Heart left ventricle (tissue), 16 donors: ENCODE measurements at places on chromosomes 3 and 15.
A peak's percentile ranks its signal among the peaks of the same experiment; 100 is the strongest.

- no peak for DNase-seq
Observed at GRCh38 chr3:41288785-41289184, 89.5 kb downstream of the CTNNB1 start.

GRCh38 chr3:58383904-58384303 is 49.7 kb downstream of the PDHB start:
- no peak for DNase-seq

DNA sequence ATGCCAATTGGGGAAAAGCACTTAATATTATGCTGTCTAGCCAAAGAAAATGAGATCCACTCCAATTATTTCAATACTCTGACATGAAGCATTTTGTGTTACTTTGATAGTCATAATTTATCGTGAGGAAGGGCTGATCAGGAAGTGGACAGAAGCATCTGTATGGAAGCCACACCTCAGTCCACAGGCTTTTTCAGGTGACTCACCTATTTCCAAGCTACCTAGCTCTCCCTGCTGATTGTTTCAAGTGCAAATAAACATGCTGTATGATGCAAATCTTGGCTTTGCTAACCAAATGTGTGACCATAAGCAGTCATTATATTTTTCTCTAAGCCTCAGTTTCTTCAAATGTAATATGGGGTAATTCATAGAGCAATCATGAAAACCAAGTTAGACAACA is 30.8 kb upstream of the CPB1 start:
- no peak for DNase-seq

GRCh38 chr3:89971329-89971728 is 863.9 kb downstream of the EPHA3 start:
- no peak for DNase-seq

GRCh38 chr3:154616298-154616697 is 186.3 kb upstream of the GPR149 start:
- no peak for DNase-seq

DNA sequence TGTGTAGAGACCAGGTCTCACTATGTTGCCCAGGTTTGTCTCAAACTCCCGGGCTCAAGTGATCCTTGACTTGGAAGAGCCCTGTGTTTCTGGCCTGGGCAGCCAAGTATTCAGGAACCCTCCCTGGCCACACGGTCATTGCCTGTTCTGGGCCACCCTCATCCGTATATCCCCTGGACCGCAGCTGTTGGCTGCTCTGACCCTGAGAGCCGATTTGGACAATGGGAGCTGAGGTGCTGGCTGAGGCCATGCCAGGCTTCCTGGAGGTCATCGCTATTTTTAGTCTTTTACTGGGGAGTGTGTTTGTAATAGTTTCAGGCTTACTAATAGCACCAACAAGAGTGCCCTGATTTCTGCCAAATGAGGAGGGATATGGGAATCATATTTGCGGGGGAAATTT is 60.7 kb downstream of the ADAMTS7 start:
- DNase-seq: peak; percentile 40

DNA sequence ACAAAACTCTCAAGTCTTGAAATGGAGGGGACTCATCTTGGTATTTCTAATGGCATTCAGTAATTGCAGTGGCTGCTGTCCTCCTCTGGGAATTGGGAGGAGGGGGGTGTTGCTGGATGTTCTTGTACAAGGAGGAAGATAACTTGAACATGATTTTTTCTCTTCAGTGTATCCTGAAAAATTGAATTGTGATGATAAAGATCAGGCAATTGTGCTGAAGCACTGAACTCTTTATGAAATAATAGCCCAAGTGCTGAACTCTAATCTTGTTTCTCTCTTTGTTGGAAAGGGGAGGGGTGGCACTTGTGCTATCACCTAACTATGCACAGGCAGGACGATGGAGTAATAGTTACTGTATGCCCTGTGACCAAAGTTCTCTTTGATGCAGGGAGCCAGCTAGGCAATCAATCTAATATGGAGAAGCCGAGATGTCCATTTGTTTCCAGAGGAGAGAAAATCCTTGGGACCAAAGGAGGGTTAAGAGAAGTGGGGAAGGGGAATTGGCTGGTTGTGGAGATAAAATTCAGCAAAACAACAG is 68.1 kb upstream of the ATP2C1 start:
- no peak for DNase-seq

DNA sequence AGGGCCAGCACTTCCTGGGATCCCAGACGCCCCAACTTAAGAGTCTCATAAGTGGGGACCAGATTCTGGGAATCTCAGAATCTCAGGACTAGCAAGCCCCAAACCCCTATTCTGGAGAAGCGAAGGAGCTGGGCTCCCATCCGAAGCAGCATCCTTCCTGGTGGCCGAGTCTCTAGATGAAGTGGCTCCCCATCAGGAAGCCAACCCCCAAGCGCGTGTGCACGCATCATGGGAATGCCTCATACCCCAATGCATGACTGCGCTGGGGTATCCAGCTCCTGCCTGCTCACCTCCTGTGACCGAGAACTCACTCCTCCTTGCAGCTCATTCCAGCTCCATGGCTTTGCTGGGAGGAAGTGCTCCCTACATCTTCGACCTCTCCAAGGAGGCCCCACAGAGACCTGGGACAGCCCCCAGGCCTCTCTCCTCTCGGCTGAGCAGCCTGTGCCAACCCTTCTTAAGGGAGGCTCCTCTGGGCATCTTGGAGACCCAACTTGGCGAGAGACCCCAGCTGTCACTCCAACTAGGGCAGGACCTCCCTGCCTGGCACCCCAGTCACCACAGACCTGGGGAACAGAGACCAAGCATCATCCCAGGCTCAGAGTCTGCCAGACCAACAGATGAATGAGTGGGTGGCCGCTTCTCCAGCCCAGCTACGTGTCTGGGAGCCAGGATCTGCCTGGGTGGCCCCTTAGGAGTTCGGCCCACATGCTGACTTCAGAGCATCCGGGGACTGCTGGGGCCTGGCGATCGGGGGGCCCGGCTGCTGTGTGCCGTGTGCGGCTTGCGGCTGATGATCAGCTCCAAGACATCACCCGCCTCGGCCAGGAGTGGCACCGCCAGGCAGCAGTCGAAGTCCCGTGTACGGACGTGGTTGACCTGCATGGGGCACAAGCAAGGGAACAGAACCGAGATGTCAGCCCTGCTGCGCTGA is 46.9 kb downstream of the GRIP2 start:
- no peak for DNase-seq

- no peak for DNase-seq
Observed at GRCh38 chr3:100533176-100533575, 40.8 kb downstream of the TMEM45A start.

- DNase-seq: no peak
Observed at GRCh38 chr15:70025413-70026296, 72.1 kb downstream of the TLE3 start.

GRCh38 chr15:74134387-74135027 is 4.1 kb downstream of the ISLR2 start:
- peak; percentile 54 for DNase-seq

DNA sequence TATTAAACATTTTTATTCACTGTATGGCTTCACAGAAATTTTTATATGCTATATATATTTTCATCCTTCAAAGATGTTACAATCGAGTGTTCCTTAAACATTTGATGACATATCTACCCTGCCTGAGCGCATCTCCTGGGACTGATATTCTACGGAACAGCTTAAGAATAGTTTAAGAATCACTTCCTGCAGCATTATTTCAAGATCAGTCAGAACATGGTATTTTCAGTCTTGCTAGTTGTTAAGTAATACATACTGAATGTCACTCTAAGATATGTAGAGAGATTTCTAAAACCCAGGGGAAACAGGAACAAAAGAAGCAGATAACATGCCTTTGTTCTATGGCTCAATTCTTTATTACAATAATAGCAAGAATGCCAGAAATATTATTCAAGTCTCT is 8.7 kb downstream of the COL8A1 start:
- no peak for DNase-seq

DNA sequence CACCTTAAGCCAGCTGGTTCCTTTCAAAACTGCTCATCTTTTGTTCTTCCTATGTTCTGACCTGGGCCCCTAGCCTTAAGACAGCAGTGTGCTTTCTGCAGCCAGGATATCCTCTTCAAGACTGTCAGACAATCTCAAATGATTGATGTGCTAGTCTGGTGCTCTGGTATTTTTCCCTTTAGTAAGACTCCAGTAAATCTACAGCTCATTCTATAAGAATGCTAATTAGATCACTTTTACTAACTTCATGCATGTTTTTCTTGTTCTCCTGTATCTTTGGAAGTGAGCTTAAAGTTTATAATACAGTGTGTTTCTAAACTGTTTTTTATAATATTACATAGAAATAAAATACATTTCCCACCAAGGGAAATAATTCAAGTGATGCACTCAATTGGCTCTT is 220.9 kb upstream of the NANOGP8 start:
- DNase-seq: no peak

DNA sequence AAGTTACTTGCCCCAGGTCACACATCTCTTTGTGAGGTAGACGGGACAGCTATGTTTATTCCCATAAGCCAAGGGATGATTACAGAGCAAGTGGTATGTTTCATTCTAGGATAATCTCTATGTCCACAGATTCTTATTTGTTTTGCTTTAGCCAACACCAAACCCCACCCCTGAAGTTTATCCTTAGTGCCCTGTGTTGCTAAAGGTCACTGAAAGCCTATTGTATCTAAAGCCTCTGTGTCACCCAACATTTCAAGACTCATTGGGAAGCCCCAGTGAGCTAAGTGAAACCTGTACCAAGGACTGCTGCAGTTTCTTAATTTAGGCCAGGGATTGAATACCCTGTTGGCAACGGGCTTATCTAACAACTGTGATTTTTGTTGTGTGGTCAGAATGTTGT is 135.6 kb downstream of the ADAMTS9 start:
- no peak for DNase-seq

DNA sequence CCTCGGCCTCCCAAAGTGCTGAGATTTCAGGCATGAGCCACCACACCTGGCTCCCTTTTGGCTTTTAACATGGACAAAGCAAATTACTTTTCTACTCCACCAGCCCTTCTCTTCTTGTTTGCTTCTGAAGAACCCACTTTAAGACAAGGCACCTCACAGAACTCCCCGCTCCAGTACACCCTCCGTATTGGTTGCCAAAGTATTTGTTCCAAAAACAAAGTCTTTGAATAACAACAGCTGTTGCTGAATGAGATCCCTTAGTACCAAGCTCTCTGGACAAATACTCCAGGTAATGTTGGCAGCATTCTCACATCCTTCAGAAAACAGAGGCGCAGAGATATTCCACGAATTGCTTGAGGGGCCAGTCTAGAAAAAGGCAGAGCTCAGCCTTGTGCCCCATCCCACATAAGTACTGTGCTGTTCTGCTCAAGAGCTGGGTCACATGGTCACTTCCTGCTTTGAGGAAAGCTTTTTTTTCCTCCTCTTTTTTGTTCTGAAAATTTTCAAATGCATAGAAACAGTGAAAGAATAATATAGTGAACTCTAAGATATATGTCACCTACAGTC is 7.3 kb upstream of the CHCHD6 start:
- no peak for DNase-seq

DNA sequence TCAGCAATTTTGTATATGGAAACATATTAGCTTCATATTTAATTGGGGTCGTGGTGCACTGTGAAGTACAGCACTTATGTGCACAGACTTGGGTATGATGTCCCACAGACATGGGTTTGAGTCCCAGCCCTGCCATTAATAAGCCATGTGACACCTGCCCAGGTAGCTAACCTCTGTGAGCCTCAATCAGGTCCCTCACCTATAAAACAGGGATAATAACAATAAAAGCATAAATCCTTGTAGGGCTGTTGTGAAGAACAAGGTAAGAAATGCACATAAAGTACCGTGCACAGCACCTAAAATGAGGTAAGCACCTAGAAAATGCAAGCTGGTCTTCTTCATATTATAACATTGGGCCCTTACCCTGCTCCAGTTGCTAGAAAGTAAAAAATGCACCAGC is 173.5 kb upstream of the WNT5A start:
- DNase-seq: no peak

GRCh38 chr3:123571264-123571972 is 13.4 kb downstream of the HACD2 start:
- no peak for DNase-seq

- DNase-seq: peak; percentile 85
Observed at GRCh38 chr3:42061713-42062380, 29.3 kb upstream of the TRAK1 start.

DNA sequence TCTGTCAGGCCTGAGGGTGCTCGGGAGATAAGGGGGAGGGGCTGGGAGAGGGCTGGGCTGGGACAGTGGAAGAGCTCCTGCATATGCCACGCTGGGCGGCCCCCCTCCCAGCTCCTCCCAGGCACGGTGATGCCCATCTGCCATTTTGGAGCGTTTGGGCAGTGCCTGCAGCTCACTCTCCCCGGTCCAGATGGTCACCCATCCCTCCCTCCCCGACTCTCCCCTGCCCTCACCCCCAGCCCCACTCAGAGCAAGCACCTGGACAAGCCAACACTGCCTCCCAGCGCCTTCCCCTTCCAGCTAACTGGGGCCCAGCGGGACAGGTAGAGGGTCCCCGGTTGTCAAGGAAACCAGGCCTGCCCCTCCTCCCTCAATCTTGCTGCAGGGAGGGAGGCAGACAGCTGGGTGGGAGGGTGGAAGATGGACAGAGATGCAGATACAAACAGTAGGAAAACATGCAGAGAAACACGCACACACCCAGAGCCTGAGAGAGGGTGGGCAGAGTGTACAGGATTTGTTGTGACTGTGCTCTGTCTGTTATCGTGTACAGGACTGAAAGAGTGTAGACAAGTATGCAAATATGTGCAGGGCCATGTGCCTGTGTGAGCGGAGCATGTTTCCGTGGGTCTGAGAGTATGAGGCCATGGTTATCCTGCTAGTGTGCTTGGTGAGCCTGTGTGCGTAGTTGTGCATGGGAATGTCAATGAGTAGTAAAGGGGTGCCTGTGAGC is 17.5 kb upstream of the CORO2B start:
- DNase-seq: no peak

- peak; percentile 30 for DNase-seq
Observed at GRCh38 chr15:89416339-89417183, 79.8 kb downstream of the RHCG start.

DNA sequence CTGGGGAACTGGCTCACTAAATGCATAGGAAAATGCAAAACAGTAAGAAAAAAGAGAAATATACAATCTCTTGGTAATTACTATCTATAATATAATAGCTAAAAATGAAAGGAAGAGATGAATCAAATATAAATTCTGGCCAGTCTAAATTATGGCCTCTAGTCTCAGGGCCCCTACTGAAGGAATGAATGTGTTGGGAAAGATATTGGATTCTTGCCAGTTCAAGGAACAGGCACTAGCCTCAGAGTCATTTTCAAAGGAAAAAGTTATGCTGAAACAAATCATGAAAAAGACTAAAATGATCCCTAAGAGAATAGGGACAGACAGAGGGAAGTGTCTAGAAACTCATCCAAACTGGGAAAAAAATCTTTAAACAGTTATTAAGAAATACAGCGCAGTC is 62.4 kb downstream of the C3orf80 start:
- no peak for DNase-seq

DNA sequence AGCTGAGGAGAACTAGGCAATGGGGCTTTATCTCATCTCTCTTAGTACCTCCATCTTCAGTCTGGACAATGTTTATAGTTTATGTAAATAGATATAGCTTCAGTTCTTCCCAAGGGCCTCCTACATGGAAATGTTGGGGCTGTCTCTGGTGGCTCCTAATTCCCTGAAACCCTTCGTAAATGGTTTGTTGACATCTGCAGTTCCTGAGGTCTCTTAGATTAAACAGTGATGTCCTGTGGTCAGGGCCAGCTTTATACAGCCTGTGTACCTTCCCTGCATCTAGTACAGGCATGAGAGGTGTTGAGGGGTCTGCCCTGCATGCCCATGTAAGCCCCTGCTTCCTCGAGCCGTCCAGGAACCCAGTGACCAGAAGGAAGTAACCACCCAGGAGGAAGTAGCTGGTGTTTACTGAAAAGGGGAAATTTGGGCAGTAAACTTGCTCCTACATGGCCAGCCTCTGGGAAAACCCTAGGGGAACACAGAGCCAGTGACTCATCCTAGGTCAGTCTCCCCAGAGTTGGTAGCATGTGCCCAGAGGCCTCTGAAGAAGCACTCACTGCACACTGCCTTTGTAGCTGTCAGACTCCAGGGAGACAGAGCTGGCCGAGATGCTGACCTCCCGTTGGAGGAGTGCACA is 4.7 kb upstream of the TBC1D2B start:
- DNase-seq: peak; percentile 37
